ENCODE measurements at places on chromosomes 11 and 22. TPM values are rescaled to one million over a fixed set of nuclear protein-coding genes. Genes with fewer than 3 reads are reported as not detected.
A peak's percentile ranks its signal among the peaks of the same experiment; 100 is the strongest.

Gene HEPHL1
- not detected for total RNA-seq

GRCh38 chr22:20191803-20192202 lies 40.9 kb upstream of the CCDC188 start:
- no peak for DNase-seq
- no peak overlapping the region for H3K27ac ChIP-seq
- H3K27me3 ChIP-seq: no peaks in the 10 kb centered on the region
- H3K36me3 ChIP-seq: no peaks in the 10 kb centered on the region
- H3K4me3 ChIP-seq: no peak overlapping the region

DNA sequence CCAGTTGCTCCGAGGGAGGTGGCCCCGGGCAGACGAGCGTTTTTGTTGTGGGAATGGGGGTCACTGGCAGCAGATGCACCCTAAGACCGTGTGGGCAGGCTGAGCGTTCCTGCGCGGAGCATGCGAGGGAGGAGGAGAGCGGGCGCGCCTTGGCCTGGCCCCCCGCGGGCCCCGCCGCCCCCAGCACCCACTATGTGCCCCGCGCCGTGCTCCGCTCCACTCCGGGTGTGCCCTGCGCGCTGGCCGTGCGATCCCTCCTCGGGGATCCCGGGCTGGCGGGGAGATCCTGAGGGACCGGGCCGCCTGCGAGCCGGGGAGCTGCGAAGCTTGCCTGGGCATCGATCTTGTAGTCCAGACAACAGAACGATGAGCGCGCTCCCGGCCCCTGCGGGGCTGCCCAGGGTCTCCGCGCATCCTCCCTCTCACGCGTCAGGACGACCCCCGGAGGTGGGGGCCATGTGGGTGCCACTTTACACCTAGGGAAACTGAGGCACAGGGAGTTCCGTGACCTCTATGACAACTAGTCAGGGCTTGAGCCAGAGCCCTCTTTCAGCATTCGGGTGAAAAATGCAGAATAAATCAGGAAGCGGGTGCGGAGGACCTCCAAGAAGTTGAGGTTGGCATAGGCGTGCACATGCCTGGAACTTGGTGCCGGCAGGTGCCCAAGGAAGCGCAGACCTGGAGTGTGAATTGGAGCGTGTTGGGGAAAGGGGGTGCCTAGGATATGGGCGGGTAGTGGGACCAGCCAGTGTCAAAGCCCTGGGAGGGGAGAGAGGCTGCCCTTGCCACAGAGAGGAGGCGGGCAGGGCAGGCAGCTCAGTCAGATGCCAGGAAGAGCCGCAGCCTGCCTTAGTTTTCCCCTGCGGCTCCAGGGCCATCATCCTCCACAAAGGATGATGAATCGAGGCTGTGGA lies 1.3 kb upstream of the KMT5B start:
- no peaks in the 10 kb centered on the region for H3K36me3 ChIP-seq
- H3K4me1 ChIP-seq: peaks cover 6% of the 10 kb centered on the region
- DNase-seq: no peak
- H3K27me3 ChIP-seq: no peaks in the 10 kb centered on the region
- peak overlapping the region; percentile 59 for H3K4me3 ChIP-seq

GRCh38 chr11:46948378-46949131 lies 12.0 kb downstream of the CSTPP1 start:
- no peak overlapping the region for H3K4me3 ChIP-seq
- H3K27me3 ChIP-seq: no peaks in the 10 kb centered on the region
- no peaks in the 10 kb centered on the region for H3K4me1 ChIP-seq
- no peak overlapping the region for H3K27ac ChIP-seq
- peaks cover 1% of the 10 kb centered on the region for H3K36me3 ChIP-seq

Gene ADM2
- total RNA-seq: 5.7 TPM

GRCh38 chr22:42473484-42474193 lies 41.4 kb upstream of the NFAM1 start:
- H3K4me1 ChIP-seq: no peaks in the 10 kb centered on the region
- H3K27ac ChIP-seq: no peak overlapping the region
- H3K4me3 ChIP-seq: no peak overlapping the region
- H3K27me3 ChIP-seq: no peaks in the 10 kb centered on the region
- H3K36me3 ChIP-seq: no peaks in the 10 kb centered on the region
- DNase-seq: peak; percentile 67

Gene KCNK4
- total RNA-seq: not detected

- H3K36me3 ChIP-seq: no peaks in the 10 kb centered on the region
- H3K4me1 ChIP-seq: no peaks in the 10 kb centered on the region
- no peak for DNase-seq
- no peak overlapping the region for H3K4me3 ChIP-seq
- peaks cover 28% of the 10 kb centered on the region for H3K27me3 ChIP-seq
Measured at GRCh38 chr11:114818382-114818781, 140.1 kb downstream of the NXPE2 start.

DNA sequence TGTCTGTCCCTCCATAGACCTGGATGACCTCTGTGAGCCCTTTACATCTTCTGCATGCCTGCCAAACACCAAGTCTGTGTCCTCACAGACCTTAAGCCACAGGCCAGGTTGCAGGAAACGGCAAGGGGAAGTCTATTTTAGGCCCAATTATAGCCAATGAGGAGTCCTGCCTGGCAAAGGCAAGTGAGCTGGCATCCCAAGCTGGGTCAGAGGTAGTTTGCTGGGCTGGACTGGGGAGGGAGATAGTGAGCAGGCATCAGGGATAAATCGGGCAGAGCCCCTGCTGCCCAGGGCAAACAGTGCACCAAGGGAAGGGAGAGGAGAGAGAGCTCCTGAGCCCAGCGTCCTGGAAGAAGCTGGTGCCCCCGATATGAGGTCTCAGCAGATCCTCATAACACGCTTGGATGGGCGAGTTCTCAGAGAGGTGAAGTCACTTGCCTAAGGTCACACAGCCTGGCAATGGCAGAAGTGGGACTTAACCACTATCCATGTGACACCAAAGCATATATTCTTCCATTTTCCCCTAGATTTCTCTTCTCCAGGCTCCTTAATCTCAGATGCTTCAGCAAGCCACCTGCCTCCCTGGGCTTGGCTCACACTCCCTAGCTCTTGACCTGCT lies 3.7 kb upstream of the RELT start:
- H3K4me1 ChIP-seq: peaks cover 7% of the 10 kb centered on the region
- no peaks in the 10 kb centered on the region for H3K36me3 ChIP-seq

DNA sequence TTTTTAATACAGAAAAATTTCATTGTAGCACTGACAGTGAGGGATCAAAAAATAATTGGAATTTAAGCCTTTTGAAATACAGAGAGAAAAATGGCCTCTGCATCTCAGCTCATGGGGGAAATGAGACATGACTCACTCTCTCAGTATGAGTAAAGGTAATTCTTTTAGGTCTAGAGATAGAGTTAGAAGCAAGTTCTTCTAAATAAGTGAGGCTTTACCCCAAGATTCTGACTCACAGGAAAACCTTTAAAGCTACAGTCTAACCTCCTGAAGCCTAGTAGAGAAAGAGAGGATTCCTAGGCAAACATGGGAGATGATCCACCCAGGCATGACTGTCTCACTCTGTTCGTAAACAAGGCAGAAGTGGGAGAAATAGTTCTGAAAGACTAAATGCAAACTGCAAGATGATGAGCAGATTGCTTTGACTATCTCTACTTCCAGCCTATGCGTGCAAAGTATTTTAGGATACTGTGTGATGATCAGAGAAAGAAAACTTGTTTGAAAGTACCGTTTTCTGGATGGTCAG lies 1003.3 kb upstream of the CCDC90B start:
- H3K4me1 ChIP-seq: no peaks in the 10 kb centered on the region
- H3K4me3 ChIP-seq: no peak overlapping the region
- H3K27ac ChIP-seq: no peak overlapping the region
- DNase-seq: no peak
- H3K27me3 ChIP-seq: no peaks in the 10 kb centered on the region

DNA sequence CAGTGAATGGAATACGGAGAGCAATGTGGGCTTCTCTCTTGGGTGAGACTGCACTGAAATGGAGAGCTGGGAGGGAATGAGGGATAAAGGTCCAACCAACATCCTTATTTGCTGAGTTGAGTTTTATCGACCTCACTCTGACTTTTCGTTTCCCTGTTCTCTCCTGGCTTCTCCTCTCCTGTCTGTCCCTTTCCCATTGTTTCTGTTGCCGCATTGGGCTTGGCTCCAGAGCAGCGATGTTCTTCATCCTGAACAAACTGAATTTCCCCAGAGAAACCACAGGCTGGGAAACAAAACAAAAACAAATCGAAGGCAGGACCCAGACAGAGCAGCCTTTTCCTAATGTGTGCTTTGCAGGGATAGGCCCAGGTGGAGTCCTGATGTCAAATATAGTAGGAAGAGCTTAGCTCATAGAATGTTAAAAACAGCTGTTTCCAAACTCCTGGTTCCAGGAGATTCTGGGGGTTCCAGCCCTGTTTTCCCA lies 30.0 kb downstream of the MOV10L1 start:
- no peaks in the 10 kb centered on the region for H3K27me3 ChIP-seq
- no peaks in the 10 kb centered on the region for H3K36me3 ChIP-seq
- DNase-seq: peak; percentile 35
- no peak overlapping the region for H3K27ac ChIP-seq

Gene SERHL2
- 3.3 TPM for total RNA-seq

DNA sequence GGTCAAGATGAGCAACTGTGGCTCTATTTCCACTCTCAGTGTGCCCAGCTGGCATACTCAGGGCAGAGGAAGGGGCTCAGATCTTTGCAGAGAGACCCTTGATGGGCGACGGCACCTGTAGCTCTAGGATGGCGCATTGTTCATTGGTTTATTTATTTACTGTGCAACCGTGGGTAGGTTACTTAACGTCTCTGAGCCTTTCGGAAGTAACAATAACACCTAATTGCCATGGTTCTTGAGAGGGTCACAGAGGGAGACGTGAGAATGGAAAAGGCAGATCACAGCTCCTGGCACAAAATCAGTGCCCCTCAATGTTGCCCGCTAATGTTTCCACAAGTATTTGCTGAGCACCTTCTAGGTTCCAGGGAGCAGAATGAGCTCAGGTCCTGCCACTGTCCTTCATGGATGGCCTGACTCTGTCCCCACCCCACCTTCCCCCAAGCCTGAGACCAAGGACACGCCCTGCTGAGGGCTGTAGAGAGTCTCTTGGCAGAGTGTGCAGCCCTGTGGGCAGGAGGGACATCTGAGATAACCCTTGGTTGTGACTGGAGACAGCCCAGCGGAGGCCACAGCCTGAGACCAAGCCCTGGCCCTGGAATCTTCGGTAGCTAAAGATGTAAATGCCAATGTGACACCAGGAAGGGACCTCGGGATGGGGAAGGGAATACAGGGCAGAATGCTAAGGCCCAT lies 780 bp upstream of the ALDH3B2 start:
- H3K36me3 ChIP-seq: no peaks in the 10 kb centered on the region
- no peaks in the 10 kb centered on the region for H3K27me3 ChIP-seq
- DNase-seq: no peak
- no peak overlapping the region for H3K4me3 ChIP-seq

Gene MYEOV
- 0.52 TPM for total RNA-seq

DNA sequence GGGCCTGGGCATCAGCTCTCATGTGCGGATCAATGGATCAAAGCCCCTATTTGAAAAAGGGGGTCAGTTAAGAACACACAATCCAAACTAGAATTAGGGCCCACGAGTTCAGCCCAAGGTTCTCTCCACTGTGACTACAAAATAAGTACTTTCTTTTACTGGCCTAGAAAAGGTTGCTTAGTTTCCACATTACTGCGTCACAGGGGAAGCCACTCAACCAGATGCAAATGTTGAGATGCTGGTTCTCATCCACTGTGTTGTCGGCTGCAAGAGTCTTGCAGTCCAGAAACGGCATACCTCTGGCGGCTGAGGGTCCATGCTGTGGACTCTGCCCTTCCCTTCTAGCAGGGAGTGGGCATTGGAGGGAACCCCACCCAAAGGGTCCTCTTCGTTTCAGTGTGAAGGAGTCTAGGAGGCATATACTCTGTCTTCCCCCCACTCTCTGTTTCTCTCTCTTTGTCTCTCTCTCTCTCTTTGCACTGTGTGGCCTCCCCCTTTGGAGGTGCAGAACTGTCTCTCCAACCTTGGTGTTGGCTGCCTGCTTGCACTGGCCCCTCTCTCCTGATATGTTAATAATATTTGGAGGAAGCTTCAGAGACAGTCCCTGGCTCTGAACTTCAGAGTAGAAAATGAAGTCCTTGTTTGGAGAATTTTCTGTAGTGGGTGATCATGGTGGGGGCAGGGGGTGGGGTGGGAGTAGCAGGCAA lies 99.0 kb upstream of the NNMT start:
- no peaks in the 10 kb centered on the region for H3K36me3 ChIP-seq
- H3K27ac ChIP-seq: peak overlapping the region; percentile 90
- no peaks in the 10 kb centered on the region for H3K27me3 ChIP-seq

- H3K27ac ChIP-seq: no peak overlapping the region
- H3K4me1 ChIP-seq: no peaks in the 10 kb centered on the region
- H3K36me3 ChIP-seq: no peaks in the 10 kb centered on the region
- no peak for DNase-seq
- H3K4me3 ChIP-seq: no peak overlapping the region
Measured at GRCh38 chr22:25146307-25146706, 53.4 kb upstream of the CRYBB3 start.

Measured in lung (tissue), 17 donors.